ENCODE measurements at places on chromosomes 12 and 14. TPM values are rescaled to one million over a fixed set of nuclear protein-coding genes. Genes with fewer than 3 reads are reported as not detected.

ITGA7 gene
- 11.9 TPM for total RNA-seq

SIVA1 gene
- total RNA-seq, result 87.1 TPM

CAPZA3 gene
- total RNA-seq, result not detected

PTPN21 gene
- total RNA-seq, result not detected

ACTN1 gene
- 106 TPM for total RNA-seq

ZFHX2 gene
- 2.5 TPM for total RNA-seq

EXOC5 gene
- total RNA-seq, result 80.4 TPM

ALG10B gene
- total RNA-seq, result 14.2 TPM

PLBD2 gene
- total RNA-seq, result 14.9 TPM

CLIP1 gene
- 69.0 TPM for total RNA-seq

RFLNA gene
- 0.32 TPM for total RNA-seq

All from activated naive CD4-positive, alpha-beta T cell treated with anti-CD3 and anti-CD28 coated beads, Interleukin-2, amount 50 U/mL, for 72 hours (primary cell).